ENCODE measurements at places on chromosomes 5 and 9.

GRCh38 chr9:137354845-137355760 is 53.0 kb upstream of the NRARP start:
- no peak for DNase-seq

DNA sequence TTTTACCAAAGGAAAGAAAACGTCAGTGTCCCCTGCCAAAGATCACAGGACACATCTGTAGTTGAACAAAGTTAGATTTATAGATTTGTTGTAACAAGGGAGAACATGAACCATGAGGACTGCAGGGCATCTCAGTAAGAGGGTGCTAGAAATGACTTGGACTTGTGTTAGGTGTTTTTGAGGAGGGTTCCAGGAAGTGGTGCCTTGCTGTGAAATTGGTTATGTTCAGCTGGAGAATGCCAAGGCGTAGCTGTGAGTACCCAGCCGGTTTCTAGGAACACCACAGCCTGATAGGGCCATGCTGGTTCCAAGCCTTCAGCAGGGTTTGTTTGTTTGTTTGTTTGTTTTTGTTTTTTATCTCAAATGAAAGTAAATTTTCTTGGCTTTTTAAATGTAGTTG is 5.3 kb downstream of the SPEF2 start:
- no peak for DNase-seq

- DNase-seq = no peak
Observed at GRCh38 chr5:147753765-147754164, 28.8 kb downstream of the JAKMIP2 start.

DNA sequence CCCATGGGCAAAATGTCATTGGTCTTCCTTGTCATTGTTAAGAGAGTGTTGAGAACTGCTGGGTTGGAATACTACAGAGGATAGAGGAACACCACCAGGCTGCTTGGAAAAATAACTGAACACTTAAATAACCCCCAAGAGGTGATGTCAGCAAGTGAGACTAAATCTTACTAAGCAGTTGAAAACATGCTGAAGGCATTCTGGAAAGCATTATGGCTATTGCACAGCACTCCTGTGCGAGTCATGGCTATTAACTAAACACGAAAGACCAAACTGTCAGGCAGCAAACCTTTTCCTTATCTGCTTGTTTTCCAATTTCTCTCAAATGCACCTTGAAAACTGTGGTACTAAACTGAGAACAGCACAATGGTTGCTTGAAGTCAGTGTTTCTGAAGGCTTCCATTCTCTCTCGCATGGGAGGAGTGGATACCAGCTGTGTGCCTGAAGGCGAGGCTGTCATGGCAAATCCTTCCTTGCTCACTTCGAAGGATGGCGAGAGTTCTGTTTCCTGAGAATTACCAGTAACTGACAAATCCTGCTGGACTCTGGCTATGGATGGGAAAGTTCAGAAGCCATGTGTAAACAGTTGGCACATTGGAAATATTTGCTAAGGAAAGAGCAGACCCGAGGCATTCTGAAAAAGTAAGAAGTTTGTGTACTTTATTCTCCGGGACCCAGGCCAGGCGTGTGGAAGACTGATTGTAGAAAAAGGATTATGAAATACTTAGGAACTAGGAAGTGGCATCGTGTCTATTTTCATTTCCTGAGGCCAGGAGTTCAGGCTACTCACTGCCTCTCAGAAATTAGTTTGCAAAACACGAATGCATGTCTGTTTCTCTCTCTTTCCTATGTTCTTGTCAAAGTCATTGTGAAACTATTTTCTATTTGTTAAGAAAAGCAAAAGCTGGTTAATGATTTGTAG is 182.1 kb downstream of the DMRT2 start:
- DNase-seq = no peak

- no peak for DNase-seq
Observed at GRCh38 chr5:78799266-78800017, 150.9 kb upstream of the LHFPL2 start.

DNA sequence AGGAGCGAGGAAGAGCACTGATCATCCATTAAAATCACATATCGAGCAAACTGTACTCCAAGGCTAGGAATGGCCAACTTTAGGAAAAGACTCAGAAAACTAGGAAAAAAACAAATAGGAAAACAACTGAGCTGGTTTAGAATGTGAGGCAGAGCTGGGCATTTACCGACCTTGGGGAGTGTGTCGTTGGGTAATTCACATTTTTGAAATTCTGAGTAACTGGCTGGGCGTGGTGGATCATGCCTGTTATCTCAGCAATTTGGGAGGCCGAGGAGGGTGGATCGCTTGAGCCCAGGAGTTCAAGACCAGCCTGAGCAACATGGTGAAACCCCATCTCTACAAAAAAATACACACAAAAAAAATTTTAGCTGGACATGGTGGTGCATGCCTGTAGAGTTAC is 70.1 kb downstream of the ZFAND5 start:
- no peak for DNase-seq

DNA sequence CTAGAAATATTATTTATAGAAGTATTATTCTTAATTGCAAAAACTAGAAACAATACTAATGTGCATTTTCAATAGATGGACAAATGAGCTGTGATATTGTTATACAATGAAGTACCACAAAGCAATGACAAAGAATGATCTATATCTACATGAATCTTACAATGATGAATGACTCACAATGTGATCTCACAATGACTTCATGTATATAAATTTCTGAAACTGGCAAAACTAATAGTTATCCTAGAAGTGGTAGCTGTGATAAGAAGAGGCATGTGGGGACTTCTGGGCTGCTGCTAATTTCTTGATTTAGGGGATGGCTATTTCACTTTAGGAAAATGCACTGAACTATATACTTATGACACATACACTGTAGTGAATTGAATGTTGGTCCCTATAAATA is 396.0 kb upstream of the ZNF608 start:
- DNase-seq = no peak

- DNase-seq = no peak
Observed at GRCh38 chr5:154611341-154611767, 133.3 kb upstream of the HAND1 start.

DNA sequence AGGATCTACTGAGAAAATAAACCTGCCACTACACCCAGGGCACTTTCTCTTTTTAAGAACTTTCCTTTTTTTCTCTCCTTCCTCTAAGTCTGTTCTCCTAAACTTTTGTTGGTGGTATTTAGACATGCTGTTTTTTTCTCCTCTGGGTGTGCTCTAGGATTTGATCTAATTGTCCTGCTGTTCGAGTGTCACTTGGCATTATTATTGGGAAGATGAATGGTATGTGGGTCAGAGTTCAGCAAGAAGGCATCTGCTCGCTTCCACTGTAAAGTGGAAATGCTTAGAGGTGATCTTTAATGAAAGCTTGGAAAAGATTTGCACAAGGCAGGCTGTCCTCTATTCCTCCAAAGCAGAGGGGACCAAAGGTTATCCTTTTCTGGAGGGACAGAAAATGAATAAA is 1.3 kb upstream of the PLPPR1 start:
- DNase-seq = no peak

GRCh38 chr5:2201011-2201410 is 318.3 kb upstream of the IRX4 start:
- DNase-seq = no peak

DNA sequence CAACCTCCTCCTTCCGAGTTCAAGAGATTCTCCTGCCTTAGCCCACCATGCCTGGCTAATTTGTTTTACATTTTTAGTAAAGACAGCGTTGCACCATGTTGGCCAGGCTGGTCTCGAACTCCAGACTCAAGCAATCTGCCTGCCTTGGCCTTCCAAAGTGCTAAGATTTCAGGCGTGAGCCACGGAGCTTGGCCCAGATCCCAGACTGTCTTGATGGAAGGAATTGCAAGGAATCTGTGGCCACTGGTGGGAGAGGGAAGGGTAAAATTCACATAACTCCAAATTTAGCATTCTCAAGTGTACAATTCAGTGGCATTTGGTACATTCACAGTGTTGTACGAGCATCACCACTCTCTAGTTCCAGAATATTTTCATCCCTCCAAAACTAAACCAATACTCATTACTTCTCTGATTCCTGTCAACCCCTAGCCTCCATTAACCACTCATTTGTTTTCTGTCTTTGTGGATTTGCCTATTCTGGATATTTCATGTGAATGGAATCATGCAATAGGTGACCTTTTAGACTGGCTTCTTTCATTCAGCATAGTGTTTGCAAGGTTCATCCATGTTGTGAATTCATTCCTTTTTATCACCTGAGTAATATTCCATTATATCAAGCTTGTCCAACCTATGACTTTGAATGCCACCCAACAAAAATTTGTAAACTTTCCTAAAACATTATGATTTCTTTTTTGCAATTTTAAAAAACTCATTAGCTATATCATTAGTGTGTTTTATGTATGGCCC is 8.9 kb upstream of the MYO10 start:
- DNase-seq = no peak

DNA sequence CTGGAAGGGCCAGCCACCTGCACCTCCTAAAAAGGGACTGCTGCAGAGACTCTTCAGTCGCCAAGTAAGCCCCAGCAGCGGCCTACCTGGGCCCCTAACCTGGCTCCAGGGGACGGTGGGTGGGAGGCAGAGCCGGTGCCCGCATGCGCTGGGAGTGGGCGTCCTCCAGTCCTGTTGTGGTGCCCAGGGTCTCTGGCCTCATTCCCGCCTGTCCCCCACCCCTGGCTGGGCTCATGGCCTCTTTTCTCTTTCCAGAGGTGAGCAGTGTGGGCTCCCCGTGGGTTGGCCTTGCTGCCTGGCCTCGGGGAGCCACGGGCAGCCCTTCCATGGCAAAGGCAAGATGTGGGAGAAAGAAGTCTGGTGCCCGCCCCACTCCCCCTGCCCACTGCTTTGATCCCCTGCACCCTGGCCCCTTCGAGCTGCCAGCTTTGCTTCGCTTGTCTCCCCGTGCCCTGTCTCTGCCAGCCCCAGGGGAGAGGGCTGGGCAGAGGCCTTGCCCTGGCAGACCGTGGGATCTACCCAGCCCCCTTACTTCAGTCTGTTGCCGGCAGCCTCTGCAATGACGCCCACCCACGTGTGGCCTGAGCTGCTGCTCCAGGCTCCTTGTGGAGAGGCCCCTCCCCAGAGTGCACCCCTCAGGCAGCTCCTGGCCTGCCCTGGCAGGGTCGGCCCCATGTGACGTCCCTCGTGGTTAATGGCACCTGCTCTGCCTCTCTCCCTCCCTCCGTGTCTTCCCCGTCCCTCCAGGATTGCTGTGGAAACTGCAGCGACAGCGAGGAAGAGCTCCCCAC is 5.4 kb upstream of the PRR7 start:
- DNase-seq = no peak

DNA sequence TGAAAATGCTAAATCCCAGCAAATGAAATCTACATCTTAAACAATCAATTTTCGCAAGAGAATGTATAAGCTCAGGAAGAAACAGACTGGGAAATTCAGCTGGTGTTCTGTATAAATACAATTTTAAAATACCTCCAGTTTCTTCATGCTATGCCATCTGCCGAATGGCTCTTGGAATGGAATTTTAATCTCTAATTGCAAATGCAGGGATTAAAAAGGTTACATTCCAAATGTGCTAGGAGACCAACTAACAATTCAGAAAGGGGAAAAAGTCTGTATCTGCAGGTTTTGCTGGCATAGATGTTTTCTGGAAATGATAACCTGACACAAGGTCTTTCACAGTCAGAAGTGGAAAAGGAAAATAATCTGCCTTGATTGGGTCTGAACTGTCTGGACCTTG is 379.7 kb downstream of the MAT2B start:
- DNase-seq = no peak

DNA sequence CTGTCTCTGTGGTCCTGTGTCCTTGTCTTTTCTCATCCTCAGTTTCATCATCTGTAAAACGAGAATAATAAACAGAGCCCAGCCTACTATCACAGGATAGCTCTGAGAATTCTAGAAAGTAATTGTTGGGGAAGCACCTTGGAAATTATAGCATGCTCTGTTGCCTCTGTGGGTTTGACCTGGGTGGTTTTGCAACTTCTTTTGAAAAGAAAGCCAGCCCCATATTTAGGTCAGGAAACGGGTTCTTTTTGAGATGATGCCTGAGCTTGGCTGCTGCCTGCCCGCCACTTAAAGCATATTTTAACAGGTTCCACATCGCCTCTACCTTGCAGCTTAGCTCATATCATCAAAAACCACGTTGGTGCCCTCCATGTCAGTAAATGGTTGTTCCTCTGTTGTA is 111.1 kb downstream of the TLR4 start:
- DNase-seq = no peak

GRCh38 chr9:36914212-36914577 is 119.9 kb downstream of the PAX5 start:
- DNase-seq = no peak

DNA sequence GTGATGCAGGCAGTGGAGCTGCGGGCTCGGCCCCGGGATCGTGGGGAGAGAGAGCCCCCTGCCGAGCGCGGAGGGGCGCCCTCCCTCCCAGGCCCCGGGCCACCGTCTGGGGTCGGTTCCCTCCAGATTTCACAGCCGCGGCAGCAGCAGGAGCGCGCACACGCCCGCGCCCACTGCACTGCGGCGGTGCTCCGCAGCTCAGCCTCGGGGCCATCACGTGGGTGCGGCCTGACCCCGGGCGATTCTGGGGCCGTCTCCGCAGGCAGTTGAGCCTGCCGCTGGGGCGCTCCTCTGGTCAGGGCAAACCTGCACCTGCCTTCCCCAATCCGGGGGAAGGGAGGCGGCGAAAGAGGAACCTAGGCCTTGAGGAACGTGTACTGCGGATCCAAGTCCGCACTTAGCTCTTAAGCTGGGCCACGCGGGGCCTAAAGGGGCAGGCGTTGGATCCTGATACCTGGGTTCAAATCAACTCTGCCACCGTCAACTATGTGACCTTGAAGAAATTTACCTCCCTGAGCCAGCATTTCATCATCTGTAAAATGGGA is 9.4 kb upstream of the DELE1 start:
- no peak for DNase-seq
